Spinal cord (tissue), 10 donors: ENCODE measurements at places on chromosomes 4 and X.
A peak's percentile ranks its signal among the peaks of the same experiment; 100 is the strongest.

DNA sequence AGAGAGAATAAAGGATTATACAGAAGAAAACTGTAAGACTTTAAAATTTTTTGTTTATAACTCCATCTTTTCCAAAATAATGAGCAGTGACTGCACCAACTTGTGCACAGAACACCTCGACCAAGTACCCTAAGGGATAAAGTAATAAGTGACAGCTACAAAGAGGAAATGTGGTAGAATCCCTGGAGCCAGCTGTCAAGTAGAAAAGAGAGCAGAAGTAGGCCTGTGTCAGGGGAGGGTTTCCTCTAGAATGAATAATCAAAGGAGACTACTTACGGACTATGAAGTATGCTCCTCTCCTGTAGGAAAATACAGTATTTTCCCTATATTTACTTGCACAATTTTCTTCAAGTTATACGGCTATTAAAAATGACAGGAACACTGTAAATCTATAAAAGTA is 1.2 kb downstream of the EIF1AX start:
- peak overlapping the region; percentile 92 for H3K4me3 ChIP-seq
- no peak for DNase-seq
- peaks cover 11% of the 10 kb centered on the region for H3K27me3 ChIP-seq
- H3K36me3 ChIP-seq = peaks cover 9% of the 10 kb centered on the region

DNA sequence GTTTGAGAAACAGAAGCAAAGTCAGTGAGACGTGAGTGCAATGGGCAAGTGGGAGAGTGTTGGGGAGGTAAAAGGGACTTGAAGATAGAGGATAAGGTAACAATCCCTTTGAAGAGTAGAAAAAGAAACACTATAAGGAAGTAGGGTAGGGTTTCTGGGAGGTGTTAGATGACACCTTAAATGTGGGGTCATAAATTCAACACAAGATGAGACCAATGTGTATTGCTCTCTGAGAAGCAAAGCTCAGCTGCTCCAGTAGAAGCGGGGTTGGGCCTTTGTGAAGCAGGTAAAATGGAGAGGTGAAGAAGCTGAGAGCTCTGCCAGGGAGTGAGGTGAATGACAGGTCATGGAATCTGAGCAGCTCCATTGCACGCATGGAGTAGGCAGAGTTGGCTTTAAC is 85.3 kb downstream of the REELD1 start:
- H3K27me3 ChIP-seq = no peaks in the 10 kb centered on the region
- no peaks in the 10 kb centered on the region for H3K4me1 ChIP-seq
- no peak overlapping the region for H3K27ac ChIP-seq

DNA sequence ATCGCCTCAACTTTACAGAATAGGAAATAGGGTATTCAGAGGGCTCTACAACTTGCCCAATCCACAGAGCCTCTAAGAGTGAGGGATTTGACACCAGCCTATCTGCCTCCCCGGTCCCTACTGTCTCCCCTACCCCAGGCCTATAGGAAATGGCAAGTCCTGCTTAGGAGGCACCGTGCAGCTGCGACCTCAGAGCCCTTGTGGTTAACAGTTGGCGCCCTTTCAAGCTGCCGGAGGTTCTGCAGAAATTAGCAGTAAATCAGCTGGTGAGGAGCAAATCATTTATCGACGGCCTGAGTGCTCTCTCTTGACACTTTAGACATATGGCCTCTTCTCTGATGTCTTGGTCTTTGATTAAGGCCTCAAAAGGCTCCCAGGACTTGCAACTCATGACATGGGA is 96.9 kb downstream of the CLNK start:
- H3K36me3 ChIP-seq = no peaks in the 10 kb centered on the region
- H3K4me3 ChIP-seq = no peak overlapping the region
- H3K27ac ChIP-seq = no peak overlapping the region
- DNase-seq = no peak
- no peaks in the 10 kb centered on the region for H3K27me3 ChIP-seq

DNA sequence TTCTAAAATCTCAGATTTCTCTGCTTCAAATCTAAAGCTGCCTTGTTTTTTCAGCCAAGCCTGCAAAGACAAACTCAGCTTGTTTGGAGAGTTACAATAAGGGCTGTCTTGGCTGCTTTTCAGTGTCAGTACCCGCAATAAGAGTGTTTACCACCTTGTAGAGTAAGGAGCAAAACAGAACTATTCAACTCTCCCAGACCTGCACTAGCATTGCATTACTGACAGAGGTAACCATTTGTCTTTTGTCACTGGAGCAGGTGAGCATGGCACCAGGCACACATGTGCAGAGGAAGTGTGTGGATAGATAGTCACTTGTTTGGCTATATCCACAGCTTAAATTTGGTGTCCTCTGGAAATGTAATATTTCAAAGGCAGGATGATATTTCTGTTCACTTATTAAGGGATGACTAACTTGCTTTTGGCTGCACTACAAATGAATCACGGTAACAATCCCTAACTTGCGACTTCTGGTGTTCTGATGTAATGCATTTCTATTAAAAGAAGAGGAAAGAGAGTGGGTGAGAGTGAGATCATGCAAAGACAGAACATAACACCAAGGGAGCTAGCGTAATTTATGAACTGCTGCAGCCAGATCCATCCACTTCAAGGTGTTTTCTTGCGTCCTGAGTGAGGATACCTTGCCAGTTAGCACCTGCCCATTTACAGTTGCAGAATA is 38.6 kb downstream of the PTCHD1 start:
- no peak for DNase-seq
- H3K4me1 ChIP-seq = no peaks in the 10 kb centered on the region
- H3K27ac ChIP-seq = no peak overlapping the region
- no peak overlapping the region for H3K4me3 ChIP-seq

DNA sequence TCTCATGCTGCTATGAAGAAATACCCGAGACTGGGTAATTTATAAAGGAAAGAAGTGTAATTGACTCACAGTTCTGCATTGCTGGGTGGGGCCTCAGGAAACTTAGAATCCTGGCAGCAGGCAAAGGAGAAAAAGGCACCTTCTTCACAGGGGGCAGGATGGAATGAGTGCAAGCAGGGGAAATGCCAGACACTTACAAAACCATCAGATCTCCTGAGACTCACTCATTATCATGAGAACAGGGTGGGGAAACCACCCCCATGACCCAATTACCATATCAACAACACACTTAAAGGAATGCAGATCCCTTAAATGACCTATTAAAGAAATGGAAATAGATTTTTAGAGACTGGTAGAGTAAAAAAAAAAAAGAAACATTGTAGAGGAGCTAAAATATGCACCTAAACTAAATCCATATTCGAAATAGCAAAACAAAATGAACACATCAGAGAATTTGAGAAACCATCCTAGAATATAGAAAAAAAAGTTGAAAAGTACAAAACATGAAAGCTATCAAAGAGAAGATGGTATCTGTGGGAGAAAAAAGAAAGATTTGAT is 104.3 kb upstream of the UGT8 start:
- no peaks in the 10 kb centered on the region for H3K4me1 ChIP-seq
- no peak overlapping the region for H3K4me3 ChIP-seq
- H3K27ac ChIP-seq = no peak overlapping the region

- H3K4me1 ChIP-seq = no peaks in the 10 kb centered on the region
- DNase-seq = no peak
- H3K36me3 ChIP-seq = peaks cover 11% of the 10 kb centered on the region
- no peak overlapping the region for H3K4me3 ChIP-seq
- no peaks in the 10 kb centered on the region for H3K27me3 ChIP-seq
- no peak overlapping the region for H3K27ac ChIP-seq
Measured at GRCh38 chr4:38099908-38100407, 139.8 kb downstream of the PTTG2 start.

- no peaks in the 10 kb centered on the region for H3K27me3 ChIP-seq
- H3K4me3 ChIP-seq = no peak overlapping the region
- no peak for DNase-seq
- H3K36me3 ChIP-seq = no peaks in the 10 kb centered on the region
Measured at GRCh38 chr4:40399578-40399977, 64.4 kb downstream of the CHRNA9 start.

- no peaks in the 10 kb centered on the region for H3K27me3 ChIP-seq
- no peak overlapping the region for H3K27ac ChIP-seq
- no peak overlapping the region for H3K4me3 ChIP-seq
Measured at GRCh38 chr4:125750828-125751466, 436.2 kb downstream of the FAT4 start.

DNA sequence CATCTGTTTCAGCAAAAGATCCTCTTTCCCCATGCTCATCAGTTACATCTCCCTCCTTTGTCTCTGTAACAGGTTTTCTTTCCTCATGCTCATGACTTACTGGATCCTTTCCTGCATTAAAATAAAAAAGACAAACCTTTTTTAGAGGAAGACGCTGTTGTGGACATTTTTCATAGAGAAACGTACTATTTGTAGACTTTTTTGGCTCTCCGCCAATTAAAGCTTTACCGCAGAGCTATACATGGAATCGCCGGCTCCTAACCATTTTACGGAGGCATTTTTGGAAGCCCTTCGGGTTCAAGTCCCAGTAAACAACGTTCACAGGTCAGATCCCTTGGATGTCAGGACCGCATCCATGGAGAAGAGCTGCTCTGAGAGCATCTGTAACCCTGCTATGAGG is 1.3 kb downstream of the FAM9C start:
- no peaks in the 10 kb centered on the region for H3K4me1 ChIP-seq
- no peak overlapping the region for H3K27ac ChIP-seq
- no peaks in the 10 kb centered on the region for H3K36me3 ChIP-seq
- peaks cover 4% of the 10 kb centered on the region for H3K27me3 ChIP-seq

DNA sequence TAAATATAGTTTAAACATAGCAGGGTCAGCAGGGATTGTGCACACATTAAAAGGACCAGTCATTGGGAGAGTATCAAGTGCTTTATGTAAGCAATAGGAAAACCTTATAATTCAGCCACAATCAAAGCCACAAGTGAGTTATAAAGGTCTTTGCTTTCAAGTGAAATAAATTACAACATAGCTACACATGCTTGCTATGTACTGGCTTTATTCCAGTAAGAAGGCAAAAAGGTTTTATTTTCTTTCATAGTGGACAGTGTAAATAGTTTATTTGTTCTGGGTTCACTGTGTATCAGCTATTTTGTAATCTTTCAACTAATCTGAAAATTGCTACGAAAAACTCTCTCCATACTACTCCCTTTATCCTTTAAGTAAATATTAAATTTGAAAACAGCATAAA is 691.4 kb downstream of the PCDH7 start:
- DNase-seq = no peak
- H3K27me3 ChIP-seq = no peaks in the 10 kb centered on the region
- no peaks in the 10 kb centered on the region for H3K4me1 ChIP-seq
- no peaks in the 10 kb centered on the region for H3K36me3 ChIP-seq
- H3K27ac ChIP-seq = no peak overlapping the region

DNA sequence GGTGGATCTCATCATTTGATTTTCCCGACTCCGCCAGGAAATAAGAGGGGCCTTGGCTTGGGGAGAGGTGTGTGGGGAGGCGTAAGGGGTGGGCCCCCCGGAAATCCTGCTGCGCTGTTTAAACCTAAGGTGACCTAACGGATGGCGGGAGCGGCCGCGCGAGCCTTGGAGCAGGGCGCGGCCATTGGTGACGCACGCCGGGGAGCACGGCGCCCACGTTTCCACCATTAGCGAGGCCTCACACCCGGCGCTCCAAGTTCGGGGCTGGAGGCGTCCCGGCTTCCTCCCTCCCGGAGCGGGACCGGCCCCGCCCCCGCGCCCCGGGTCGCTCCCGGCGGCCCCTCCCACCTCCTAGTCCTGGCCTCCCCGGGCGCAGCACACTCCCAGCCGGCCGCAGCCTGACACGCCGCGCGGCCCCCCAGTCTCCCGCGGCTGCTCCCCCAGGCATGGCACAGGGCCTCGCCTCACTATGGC is at the start of gene SMS:
Gene SMS, plus strand, starts transcription at position 354 of the 474 bp plus-strand sequence. Its CDS starts 116 bp downstream, at position 470.
- H3K27ac ChIP-seq = peak within 1 kb of the TSS; percentile 80
- H3K4me1 ChIP-seq = peaks cover 2% of the 10 kb centered on the region
- no peaks in the 10 kb centered on the region for H3K36me3 ChIP-seq
- peak within 1 kb of the TSS; percentile 52 for H3K4me3 ChIP-seq
- DNase-seq = peak; percentile 35

DNA sequence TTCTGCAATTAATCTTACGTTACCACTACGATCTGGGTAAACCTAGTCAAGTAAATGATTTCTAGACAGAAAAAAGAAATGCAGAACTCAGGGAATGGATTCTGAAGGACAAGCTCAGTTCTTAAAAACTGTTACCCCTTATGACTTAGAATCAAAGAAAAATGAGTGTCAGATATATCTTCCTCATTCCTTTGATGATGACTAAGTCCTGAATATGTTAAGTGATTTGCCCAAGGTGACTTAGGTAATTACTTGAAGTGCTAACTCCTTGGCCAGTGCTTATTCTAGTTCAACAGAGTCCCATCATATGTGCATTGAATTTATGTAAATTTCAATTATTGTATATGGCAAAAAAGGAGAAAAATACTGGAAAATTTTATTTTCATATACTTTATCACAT is 92.5 kb downstream of the PPEF1 start:
- H3K4me3 ChIP-seq = no peak overlapping the region
- no peaks in the 10 kb centered on the region for H3K36me3 ChIP-seq
- no peaks in the 10 kb centered on the region for H3K27me3 ChIP-seq
- no peak overlapping the region for H3K27ac ChIP-seq
- no peaks in the 10 kb centered on the region for H3K4me1 ChIP-seq

DNA sequence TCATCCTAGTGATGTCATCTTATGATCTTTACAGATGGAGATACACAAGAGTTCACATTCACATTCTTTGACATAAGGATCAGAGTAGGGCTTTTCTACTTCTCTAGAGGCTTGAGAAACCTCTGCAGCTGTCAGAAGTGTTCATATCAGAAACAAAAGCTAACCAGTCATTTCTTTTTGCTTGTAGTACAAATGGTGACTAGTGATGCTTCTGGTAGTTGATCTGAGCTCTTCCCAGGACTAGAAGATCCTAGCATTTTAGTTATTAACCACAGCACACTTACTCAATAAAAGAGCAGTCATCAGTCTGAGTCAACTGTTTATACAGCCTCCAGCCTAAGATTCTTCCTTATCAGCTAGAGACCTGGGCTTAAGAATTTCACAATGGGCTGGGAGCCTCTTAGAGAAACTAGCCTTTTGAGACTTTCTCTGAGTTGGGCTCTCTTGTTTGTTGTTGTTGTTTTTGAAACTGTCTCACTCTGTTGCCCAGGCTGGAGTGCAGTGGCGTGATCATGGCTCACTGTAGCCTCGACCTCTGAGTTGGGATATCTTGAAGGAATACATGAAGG is 84.1 kb downstream of the TMEM164 start:
- no peaks in the 10 kb centered on the region for H3K36me3 ChIP-seq
- peaks cover 3% of the 10 kb centered on the region for H3K27me3 ChIP-seq
- DNase-seq = no peak
- no peak overlapping the region for H3K4me3 ChIP-seq

- H3K27me3 ChIP-seq = peaks cover 37% of the 10 kb centered on the region
- H3K4me1 ChIP-seq = peaks cover 32% of the 10 kb centered on the region
- H3K36me3 ChIP-seq = peaks cover 3% of the 10 kb centered on the region
- no peak overlapping the region for H3K27ac ChIP-seq
Measured at GRCh38 chr4:1572521-1572920, 111.6 kb downstream of the FAM53A start.

GRCh38 chr4:148453833-148454232 is 11.6 kb upstream of the NR3C2 start:
- no peaks in the 10 kb centered on the region for H3K27me3 ChIP-seq
- H3K27ac ChIP-seq = no peak overlapping the region
- DNase-seq = no peak
- no peaks in the 10 kb centered on the region for H3K36me3 ChIP-seq
- H3K4me3 ChIP-seq = no peak overlapping the region
